A549 treated with ZK216348 at 1 μM for 4 hours (cell line): ENCODE measurements at places on chromosomes 7 and 10. TPM values are rescaled to one million over a fixed set of nuclear protein-coding genes. Genes with fewer than 3 reads are reported as not detected.

Gene PDSS1
- total RNA-seq: 14.6 to 16.6 TPM (median 15.5 TPM) in 5 replicates

Gene AMZ1
- 0.05 to 0.06 TPM in 2 of 5 replicates, not detected in the others for total RNA-seq

Gene PILRA
- 3.7 to 6.8 TPM (median 5.2 TPM) in 5 replicates for total RNA-seq

Gene PLXDC2
- 0.09 TPM in 1 of 5 replicates, not detected in the others for total RNA-seq

Gene ZNF488
- total RNA-seq: 10.8 to 15.7 TPM (median 13.8 TPM) in 5 replicates

Gene RHOBTB1
- 8.8 to 12.8 TPM (median 9.4 TPM) in 5 replicates for total RNA-seq

Gene ADRB1
- total RNA-seq: 0.70 to 1.4 TPM (median 1.2 TPM) in 5 replicates

Gene PLCE1
- 4.9 to 7.8 TPM (median 6.8 TPM) in 5 replicates for total RNA-seq

Gene CALHM1
- total RNA-seq: not detected in 5 replicates

Gene NCF1
- total RNA-seq: 0.28 TPM in 1 of 5 replicates, not detected in the others
